ENCODE measurements at places on chromosomes 13 and 19.

GRCh38 chr19:17965370-17966128 is 1.4 kb upstream of the KCNN1 start:
- DNase-seq = no peak

- no peak for DNase-seq
These were observed 110.8 kb downstream of the DLEU7 start for GRCh38 chr13:50732712-50733111.

- no peak for DNase-seq
These were observed 16.2 kb upstream of the ZNF414 start for GRCh38 chr19:8530061-8530679.

- DNase-seq = no peak
These were observed 96.7 kb downstream of the RNASEH2B start for GRCh38 chr13:51006067-51006845.

DNA sequence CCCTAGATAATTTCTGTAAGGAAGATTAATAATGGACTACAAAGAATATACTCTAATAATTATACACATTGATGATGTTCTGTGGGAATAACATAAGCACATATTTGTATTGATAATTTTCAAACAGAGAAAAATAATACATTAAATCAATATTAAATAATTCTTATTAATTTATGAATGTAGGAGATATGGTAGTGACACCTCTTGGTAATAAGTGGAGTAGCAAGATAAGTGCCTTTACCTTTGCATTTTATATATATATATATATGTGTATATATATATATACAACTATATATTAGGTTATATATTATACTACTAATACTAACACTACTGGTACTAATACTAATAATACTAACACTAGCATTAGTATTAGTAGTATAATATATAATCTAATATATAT is 905.8 kb downstream of the SLITRK1 start:
- DNase-seq = no peak

Data from stimulated activated CD4-positive, alpha-beta T cell treated with anti-CD3 and anti-CD28 coated beads, TNF-alpha, amount 100 ng/mL, for 1 hour (primary cell).